Activated T-cell treated with anti-CD3 and anti-CD28 coated beads for 1 hour (primary cell): ENCODE measurements at places on chromosomes 6 and 20.

- DNase-seq: no peak
Observed at GRCh38 chr6:3418496-3419060, 38.3 kb downstream of the SLC22A23 start.

DNA sequence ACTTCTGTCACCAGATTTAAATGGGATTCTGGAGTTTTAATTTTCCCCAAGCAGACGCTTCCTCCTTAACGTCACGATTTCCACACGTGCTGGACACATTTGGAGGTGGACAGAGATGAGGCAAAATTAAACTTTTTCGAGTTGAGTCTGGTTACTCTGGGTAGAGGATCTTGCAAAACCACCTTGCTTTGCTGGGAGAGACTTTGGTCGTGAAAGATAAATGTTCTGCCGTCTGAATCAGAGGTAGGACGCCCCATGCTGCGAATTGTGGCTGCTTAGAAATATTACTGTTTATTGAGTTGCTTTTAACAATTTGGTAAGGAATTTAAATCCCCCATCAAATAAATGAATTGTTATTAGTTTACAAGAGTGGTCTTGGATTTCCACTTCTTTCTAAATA lies 46.8 kb downstream of the CTCFL start:
- DNase-seq: no peak

DNA sequence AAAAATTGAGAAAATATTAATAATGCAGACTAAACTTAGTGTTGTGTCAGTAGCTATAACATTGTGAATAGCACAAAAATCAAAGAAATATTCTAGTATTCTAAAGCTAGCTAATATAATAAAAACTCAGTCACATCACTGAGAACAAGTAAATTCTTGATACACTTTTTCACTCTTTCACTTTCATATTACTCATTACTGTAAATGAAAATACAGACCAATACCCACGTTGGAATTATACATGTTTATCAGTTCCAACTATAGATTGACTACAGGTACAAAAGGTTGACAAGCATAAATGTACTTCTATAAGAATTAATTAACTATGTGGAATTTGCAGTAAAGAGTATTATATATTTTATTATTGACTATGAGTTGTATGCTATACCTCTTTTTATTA lies 1043.4 kb upstream of the FLRT3 start:
- no peak for DNase-seq

GRCh38 chr20:38825901-38826625 lies 20.6 kb downstream of the PPP1R16B start:
- no peak for DNase-seq

DNA sequence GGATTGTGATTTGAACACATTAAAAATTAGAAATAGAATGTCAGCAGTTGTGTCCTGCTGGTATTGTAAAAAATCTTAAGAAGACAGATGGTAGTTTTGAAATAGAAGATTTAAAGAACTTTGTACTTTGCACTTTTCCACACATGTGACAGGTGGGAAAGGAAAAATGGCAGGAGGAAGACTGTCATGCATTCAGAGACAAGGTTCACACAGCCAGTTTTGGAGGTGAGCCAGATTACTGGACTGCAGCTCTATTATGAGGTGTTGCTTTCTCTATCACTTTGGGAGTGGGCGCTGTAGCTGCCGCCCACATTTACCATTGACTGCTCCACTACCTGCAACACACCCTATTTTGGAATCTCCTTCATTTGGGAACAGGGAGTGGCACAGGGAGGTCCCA lies 12.1 kb upstream of the NDUFAF4 start:
- DNase-seq: no peak

DNA sequence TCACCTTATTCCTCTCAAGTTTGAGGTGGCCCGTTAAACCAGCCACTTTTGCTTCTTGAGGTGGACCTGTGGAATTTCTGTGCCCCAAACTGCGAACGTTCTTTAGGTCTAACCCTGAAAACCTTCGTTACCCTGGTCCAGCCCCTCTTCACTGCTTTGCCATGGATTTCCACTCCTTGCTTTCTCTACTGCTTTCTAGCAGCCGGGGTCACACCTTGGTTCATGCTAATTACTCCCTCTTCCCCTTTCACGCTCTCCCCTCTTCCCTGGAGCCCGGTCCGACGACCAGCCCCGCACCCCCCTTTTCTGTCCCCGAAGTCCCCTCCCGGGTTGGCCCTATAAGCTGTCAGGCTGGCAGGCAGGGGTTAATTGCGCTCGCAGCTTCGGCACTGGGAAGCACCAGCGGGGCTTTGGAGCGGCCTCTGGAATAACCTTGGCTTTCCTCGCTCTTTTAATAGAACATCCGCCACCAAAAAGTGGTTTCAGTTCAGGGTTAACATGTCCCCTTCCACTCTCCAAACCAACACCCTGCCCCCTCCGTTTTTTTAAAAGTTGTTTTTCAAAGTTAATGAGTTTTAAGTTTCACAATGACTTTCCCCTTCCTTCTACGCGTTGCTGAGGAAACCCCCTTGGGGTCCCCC lies 1.4 kb upstream of the HIVEP1 start:
- DNase-seq: no peak

- DNase-seq: no peak
Observed at GRCh38 chr6:135229996-135230395, 48.9 kb downstream of the MYB start.

- no peak for DNase-seq
Observed at GRCh38 chr6:36979347-36979742, 6.7 kb downstream of the MTCH1 start.

- no peak for DNase-seq
Observed at GRCh38 chr20:29443819-29444218, 1813.6 kb upstream of the DEFB115 start.

- no peak for DNase-seq
Observed at GRCh38 chr6:138331444-138331843, 46.3 kb upstream of the SMIM28 start.

DNA sequence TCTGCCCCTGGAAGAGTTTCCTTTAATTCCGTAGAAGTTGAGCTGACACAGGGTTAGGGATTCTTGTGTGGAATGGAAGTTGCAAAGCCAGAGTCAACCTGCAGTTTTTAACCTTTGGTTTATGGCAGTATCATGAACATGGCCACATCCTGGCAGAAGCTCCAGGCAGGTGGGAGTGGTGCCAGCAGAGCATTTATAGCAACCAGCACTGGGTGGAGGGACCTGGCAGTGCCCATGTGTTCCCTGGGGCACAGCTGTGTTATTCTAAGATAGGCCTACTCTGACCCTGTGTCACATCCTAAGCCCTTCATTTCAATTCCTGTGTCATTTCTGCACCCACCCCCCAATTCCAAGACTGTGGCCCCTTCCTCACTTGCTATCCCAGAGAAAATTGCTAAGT lies 26.1 kb upstream of the ZNF831 start:
- DNase-seq: no peak

DNA sequence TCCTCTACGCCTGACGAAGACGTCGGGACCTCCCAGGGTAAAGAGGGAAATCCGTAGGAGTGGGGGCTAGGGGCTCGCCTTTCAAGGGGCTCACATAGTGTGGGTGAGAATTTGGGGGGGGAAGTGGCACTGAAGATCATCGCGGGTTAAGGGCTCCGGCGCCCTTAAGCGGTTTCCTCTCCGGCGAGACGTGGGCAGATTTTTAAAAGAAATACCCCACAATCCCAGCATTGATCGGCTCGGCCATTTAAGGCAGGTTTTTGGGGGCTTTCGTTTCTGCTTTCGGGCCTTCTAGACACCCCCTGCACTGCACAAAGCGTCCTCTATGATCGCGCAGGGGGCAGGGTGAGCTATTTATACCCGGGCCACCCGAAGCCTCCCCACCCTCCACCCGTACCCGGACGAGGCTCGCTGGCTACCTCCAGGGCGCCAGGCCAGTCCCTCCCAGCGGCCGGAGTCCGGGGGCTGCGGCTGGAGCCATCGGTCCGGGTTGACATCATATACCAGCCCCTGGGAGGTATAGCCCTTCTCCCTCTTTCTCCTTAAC lies 1.2 kb downstream of the NKX2-2 start:
- DNase-seq: no peak

DNA sequence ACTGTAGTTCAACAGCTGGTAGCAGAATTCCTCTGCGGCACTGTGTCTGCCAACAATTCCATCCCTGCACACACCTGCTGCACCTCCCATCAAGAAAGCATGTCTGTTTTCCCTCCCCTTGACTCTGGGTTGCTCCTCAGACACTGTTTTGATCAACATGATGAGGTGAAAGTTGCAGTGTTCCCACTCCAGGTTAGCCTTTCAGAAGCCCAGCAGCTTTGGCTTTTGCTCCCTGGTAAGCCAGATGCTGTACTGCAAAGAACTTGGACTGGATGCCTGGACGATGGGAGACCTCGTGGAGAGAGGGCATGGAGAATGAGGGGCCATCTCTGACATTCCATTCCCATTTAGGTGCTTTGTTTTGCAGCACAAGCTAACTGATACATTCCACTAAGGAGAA lies 79.1 kb upstream of the MAFB start:
- no peak for DNase-seq
